ENCODE measurements at places on chromosomes 13 and 19.

- DNase-seq, result no peak
Measured at GRCh38 chr19:47693489-47693888, 19.7 kb upstream of the EHD2 start.

DNA sequence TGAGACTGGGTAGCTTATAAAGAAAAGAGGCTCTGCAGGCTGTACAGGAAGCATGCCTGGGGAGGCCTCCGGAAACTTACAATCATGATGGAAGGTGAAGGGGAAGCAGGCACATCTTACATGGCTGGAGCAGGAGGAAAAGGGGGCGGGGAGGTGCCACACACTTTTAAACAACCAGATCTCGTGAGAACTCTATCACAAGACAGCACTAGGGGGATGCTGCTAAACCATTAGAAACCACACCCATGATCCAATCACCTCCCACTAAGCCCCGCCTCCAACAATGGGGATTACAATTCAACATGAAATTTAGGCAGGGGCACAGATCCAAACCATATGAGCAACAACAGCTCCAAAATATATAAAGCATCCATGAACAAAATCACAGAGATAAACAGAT, 46.5 kb upstream of the GTF2F2 start:
- DNase-seq, result no peak

DNA sequence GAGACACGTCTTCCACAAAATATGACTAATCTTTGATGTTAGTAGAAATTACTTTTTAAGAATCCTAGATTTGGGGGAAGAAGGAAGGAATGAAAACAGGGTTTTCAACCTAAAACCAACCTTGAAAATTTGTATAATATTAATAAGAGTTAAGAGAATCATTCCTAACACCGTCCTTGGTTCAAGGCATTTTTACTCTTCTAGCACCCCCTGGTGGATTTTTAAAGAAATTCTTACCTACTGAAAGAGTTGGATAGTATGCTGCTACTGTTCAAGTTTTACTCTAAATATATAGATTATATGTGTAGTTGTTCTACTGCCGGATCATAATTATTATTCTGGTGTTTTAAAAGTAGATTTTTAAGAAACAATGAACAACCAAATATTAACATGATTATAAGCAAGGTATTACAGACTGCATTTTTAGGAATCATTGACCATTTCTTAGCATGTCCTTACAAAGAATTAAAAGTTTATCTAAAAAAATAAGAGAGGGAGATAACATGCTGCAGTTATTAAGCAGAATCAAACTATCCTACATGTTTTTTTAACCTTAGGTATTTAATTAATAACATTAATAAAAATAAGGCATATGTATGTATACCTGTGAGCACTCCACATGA, 7.4 kb upstream of the SLITRK6 start:
- DNase-seq, result peak; percentile 55

DNA sequence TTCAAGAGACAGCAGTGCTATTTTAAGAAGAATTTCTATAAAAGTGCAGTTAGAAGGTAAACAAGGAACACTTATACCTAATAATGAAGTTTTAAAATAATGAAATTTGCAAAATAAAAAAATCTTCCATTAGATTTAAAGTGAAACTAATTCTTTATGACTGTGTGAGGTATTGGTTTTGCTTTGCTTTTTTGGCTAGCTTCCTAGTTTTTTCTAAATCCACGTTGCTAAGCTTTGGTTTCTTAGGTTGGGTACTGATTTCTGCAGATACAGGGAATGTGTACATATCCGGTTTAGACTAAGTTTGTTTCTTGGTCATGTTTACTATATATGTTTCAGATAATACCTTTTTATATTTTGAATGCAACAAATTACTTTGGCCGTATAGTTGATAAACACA, 59.8 kb downstream of the SLC7A9 start:
- DNase-seq, result no peak

DNA sequence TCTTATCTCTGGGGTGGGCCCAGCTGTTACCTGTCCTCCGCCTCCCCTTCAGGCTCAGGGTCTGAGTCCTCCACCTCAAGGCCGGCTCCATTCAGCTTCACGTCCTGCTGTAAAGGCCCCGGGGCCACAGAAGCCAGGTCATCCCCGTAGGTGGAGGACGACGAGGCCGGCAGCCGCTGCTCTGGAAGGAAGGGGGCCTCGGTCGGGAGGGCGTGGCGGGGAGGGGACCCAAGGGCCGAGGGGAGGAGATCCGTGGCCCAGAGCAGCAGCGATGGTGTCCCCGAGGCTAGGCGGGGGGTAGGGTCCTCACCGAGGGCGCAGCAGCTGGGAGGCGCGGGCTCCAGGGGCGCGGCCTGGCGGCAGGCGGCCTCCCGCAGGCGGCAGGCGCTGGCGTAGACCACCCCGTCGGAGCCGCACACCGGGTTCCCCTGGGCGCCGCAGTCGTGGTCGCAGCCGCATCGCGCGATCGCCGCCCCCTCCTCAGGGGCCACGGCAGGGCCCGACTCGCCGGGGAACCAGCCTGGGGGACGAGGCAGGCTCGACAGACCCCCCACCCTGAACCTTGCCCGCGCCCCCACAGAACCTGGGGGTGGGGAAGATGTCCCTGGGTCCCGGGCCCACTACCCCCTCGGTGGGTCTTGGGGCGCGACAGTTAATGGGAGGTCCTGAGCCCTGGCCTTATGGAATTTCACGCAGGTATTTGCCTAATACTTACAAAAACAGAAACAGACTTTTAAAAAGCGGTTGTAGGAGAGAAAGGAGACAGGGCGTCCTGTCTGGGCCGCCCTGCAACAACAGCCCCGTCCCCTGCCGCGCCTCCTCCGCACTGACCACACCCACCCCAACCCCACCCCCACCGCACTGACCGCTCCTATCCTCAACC, 7.6 kb downstream of the F2RL3 start:
- DNase-seq, result no peak
